HuH-7 (cell line): ENCODE measurements at places on chromosomes 1 and 21.

GRCh38 chr21:45417256-45417950 lies 12.4 kb downstream of the COL18A1 start:
- DNase-seq, result no peak

DNA sequence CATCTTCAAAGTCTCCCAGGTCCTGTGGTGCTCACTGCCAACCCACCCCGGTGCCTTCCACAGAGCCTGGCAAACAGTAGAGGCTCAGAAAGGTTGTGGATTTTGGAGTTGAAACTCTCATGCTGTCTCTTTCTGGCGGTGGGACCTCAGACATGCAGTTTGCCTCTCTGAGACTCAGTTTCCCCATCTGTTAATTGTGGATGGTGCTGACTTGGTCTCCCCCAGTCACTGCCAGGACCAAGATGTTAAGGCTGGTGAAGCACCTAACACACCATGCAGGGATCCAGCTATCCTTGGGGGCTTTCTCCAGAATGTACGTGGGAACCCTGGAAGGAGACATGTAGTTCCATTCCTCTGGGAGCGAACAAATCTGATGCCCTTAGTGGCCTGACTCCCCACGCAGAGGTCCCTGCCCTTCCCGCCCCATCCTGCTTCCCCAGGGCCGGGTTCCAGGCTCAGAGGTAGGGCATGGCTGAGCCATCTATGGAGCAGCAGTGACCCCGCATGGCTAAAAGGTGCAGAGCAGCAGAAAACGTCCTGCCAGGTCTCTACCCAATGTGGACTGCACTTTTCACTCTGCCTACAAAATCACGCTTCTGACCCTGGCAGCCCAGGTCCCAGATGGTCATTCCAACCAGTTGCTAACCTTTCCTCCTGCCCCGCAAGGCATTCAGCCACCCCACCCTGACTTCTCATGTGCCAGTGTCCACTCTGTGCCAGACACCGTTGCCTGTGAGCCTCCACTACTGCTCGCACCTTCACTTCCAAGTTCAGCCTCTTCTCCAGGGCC lies 9.2 kb upstream of the TTC22 start:
- DNase-seq, result peak; percentile 88

DNA sequence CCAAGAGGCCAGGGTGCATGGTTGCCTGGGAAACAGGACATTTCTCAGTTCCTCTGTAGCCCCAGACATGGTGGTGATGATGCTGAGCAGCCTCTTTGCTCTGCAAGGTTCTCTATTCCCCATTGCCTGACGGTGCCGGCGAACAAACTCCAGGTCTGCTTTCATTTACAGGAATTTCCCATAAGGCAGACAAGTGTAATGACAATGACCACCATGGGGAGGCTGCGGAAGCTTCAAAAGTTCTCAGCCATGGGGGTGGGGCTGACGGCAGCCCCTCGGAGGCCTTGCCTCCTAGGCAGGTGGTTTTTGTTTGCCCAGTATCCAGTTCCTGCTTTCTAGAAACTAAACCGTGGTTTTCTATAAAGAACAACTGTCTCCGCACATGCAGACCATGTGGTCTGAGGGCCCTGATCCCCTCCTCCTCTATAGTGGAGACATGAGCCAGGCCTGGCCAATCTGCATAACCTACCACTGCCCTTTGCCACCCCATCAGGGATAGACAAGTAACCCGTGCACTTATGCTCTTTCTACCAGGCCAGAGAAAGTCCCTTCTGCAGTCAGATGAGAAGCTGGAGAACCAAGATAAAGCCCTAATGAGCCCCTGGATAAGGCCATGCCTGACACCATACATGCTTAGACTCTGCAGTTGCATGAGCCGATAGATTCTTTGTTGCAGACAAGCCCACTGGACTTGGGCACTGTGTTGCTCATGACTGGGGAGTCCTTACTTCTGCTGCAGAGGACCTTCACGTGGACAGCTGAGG lies 54.1 kb downstream of the LDLRAD2 start:
- peak; percentile 49 for DNase-seq

- DNase-seq, result peak; percentile 26
Observed at GRCh38 chr1:110765640-110766335, 91.0 kb upstream of the KCNA3 start.

GRCh38 chr1:234201600-234201999 lies 171.7 kb upstream of the COA6 start:
- DNase-seq, result no peak

- no peak for DNase-seq
Observed at GRCh38 chr1:83531521-83532309, 467.2 kb downstream of the TTLL7 start.

GRCh38 chr1:48772211-48772610 lies 4.5 kb downstream of the BEND5 start:
- no peak for DNase-seq

DNA sequence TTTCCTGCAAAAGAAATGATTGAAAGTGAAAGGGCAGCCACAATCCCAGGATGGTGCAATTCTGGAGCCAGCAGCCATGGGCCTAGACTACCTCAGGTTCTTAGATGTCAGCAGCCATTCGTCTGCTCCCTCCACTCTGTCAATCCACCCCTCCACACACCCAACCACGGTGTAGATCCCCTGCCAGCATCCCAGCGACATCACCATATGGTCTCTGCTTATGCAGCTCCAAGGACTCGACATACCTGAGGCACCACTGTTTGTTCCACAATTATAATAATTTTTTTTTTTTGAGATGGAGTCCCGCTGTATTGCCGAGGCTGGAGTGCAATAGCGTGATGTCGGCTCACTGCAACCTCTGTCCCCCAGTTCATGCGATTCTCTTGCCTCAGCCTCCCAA lies 6.5 kb downstream of the SYNC start:
- no peak for DNase-seq

DNA sequence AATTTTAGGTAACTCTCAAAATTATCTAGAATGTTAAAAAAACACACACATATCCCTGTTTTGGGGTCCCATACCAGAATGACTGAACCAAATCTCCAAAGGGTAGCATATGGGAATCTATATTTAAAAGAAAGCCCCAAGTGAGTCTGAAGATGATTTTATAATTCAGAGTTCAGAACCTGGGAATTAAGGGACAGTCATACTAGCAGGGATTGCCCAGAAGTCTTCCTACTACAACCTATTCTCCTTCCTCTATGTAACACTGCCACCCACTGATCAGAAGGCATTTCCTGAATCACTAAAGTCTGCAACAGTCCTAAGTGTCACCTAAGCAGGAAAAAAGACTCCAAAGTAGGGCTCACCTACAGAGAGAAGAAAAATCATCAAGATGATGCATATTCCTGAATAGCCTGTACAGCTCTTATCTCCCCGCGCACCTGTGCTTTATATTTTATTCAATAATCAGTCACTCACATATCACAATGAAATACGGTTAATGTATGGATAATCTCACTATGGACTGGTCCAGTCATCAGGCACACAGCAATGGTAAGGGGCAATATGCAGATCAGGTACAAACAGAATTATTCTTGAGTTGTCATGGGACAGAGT lies 4.9 kb downstream of the RGS1 start:
- peak; percentile 8 for DNase-seq

DNA sequence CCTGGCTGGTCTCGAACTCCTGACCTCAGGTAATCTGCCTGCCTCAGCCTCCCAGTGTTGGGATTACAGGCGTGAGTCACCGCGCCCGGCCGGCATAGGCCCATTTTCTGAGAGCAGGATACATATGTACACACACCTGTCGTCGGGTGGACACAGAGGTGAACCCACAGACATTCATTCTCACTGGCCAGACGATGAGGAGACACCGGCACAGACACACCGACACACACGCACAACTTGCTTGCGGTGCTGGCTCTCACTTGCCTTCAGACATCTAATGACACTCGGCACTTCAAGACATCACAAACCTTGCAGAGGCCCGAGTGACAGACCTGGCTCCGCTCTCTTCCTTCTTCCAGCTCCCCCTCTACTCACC lies 579 bp downstream of the PTCH2 start:
- DNase-seq, result no peak

GRCh38 chr1:203593723-203594122 lies 32.9 kb upstream of the ATP2B4 start:
- peak; percentile 51 for DNase-seq

GRCh38 chr1:19033515-19033839 lies 77.0 kb upstream of the IFFO2 start:
- no peak for DNase-seq

DNA sequence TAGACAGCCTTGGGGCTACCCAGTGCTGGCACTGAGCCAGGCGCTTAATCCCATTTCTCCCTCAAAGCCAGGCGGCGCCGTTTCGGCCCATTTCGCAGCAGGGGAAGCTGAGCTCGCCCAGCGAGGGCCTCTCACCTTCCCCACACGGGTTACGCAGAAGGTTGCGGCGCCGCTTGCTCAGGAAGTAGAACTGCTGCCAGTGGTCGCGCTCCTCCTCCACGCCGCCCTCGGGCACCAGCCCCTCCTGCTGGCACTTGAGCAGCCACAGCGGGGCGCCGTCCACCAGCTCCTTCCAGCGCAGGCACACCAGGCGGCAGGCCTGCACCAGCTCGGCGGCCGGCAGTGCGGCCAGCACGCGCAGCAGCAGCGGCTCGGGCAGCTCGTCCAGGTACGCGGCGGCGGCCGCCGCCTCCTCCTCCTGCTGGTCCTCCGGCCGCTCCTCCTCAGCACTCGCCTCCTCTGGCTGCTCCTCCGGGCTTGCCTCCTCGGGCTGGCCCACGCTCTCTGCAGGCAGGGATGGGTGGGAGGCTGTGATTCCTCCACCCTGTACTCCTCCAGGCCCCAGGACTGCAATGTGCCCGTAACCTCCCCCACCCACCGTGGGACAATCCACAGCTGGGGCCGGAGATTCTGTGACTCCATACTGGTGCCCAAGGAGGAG lies 3.8 kb downstream of the FBXO2 start:
- DNase-seq, result peak; percentile 82

GRCh38 chr1:16248007-16248436 lies 11.0 kb upstream of the CPLANE2 start:
- no peak for DNase-seq

DNA sequence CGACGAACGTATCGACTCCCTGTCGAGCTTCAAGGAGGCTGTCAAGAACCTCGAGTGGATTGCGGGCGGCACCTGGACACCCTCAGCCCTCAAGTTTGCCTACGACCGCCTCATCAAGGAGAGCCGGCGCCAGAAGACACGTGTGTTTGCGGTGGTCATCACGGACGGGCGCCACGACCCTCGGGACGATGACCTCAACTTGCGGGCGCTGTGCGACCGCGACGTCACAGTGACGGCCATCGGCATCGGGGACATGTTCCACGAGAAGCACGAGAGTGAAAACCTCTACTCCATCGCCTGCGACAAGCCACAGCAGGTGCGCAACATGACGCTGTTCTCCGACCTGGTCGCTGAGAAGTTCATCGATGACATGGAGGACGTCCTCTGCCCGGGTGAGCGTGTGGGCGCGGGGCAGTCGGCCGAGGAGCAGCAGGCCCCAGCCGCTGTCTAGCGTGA lies 28.0 kb downstream of the COL6A2 start:
- no peak for DNase-seq

DNA sequence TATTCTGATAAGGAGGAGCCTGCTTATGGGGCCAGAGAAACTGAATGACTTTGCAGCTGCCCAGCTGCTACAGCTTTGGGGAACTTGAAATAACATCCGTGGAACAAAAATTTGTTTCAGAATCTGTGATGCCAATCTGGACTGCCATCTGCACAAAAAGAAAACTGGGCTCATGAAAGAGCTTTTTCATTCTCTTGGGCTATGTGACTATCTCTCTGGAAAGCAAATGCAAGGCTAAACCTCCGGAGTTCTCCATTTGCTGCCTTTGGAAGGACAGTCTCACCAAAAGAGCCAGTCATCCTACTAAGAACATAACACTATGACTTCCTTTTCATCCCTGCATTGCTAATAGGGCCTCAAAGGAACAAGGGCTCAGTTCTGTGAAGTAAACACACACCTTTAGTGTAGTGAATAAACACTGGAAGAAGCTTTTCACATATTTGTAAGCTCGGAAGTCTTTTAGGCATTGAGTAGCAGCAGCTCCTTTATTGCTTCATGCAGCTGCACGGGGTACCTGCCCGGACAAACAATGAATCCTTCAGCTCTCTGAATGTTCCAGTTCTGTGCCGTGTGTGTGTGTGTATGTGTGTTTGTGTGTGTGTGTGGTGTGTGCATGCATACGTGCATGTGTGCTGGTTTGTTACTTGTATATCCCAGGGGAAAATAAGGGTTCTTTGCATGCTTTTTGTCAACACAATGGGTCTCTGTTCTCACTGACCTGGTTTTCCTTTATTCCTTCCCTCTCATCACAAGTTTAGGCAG lies 255.5 kb upstream of the SGIP1 start:
- no peak for DNase-seq
